Activated naive CD4-positive, alpha-beta T cell treated with Interleukin-2 at 50 U/mL for 16 hours (primary cell): ENCODE measurements at places on chromosomes 6 and 20.

DNA sequence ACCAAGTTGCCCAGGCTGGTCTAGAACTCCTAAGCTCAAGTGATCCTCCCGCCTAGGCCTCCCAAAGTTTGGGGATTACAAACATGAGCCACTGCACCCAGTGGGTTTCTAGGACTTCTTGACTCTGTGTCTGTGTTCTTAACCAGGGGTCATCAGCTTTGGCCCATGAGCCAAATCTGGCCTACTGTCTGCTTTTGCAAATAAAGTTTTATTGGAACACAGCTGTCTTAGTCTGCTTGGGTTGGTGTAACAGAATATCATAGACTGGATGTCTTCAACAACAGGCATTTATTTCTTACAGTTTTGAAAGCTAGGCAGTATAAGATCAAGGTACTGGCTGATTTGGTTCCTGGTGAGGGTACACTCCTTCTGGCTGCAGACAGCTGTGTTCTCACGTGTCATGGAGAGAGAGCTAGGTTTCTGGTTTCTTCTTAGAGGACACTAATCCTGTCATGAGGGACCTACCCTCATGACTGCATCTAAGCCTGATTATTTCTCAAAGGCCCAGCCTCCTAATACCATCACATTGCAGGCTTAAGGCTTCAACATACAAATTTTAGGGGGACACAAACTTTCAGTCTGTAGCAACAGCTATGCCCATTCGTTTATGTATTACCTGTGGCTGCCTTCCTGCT, 23.3 kb downstream of the ARFGEF2 start:
- DNase-seq: no peak

DNA sequence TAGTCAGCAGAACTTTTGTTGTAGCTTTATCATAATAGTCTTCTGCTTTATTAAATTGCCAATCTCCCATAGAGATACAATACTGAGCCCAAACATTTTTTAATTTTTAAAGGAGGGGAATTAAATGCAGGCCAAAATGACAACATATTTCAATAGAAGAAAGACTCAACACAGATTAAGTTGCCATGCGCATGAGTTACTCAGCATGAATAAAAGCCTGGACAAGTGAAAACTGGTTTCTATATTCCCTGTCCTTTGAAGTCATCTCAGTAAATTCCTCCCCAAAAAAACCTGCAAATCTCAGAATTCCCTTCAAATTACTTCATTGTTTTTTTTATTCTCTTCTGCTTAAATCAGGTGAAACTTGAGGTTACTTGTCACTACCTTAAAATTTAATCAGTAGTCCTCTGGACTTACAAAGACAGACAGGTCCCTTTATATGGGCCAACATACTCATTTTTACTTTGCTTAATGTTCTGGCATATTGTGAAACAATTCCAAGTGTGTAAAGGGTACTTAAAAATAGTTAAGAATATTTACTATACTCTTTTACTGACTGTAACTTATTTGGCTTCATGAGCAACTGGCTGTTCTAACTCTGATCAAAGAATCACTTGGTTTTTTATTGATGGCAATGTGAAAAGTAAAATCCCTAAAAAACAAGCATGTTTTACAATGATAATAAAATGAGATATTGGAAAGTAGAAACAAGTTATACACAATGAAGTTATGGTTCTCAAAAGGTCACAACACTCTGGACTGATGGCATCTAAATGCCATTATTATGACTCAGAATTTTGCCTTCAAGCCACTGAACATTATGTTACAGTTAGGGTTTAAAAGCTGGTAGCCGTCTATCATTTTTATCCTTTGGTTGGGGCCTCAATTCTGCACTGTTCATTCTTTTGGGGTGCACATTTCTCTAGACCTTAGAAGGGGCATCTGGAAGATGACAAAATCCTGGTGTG, 49.9 kb upstream of the COL21A1 start:
- DNase-seq: no peak

DNA sequence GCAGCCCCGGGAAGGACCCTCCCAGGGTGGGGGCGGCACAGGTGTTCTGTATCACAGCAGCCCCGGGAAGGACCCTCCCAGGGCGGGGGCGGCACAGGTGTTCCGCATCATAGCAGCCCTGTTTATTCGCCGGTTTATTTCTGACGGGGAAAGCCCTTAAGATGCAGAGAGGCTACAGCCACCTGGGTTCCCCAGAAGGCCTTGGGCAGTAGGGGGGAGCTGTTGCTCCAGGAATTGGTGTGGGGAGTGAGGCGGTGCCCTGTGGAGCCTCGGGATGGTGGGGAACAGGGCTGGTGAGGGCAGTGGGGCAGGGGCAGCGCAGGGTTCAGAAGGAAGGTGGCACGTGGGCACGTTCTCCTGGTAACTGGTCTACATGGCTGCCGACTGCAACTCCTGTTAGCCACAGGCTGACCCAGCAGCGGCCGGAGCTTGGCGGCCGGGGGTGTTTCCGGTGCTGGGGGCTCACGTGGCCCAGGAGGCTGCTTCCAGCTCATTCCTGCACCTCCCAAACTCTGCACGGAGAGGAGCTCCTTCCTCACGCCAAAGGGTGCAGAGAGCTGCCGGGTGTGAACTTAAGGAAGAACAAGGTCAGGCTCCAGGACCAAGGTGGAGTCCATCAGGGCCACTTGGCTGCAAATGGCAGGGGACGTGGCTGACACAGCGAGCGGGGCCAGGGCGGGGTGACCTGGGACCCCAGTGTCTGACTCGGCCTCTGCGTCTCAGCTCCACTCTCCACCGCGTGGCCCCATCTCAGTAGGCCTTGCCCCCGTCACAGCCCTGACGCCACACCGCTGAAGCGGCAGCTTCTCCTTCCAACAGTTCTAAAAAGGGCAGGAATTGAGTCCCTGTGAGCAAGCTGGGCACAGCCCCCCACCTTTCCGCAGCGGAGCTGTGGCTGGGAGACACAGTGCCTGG, 13.2 kb downstream of the SLCO4A1 start:
- DNase-seq: no peak

DNA sequence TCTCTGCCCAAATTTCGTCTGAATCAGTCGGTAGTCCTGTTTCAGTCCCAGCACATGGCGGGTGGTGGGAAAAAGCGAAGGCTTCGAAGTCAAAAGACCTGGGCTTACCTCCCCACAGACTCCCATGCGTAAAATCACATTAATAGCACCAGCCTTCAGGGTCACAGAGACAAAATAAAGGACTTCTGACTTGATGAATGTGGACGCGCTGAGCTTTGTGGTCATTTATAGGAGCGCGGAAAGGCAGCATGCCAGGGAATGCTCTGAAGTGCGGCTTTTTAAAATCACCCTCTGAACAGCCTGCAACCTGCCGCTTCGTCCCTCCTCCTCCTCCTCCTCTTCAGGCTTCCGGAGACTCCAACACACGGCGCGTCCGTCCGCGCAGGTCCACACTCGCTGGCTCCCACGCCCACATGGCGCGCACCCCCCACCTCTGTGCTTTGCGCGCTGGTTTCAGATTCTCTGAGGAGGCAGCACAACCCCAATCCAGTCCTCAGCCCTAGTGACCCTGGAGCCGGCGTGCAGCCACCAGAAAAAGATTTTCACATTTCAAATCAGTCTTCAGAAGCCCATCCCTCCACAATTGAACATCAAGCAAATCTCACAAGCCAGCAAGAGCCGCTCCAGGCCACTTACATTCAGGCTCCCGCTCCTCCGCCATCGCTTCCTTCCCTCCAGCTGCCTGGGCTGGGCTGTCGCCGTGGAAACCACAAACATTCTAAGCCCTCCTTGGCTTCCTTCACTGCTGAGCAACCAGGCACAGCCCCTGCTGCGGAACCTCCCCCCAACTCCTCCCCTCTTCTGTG, at the start of gene C6orf118:
Gene C6orf118, minus strand, starts transcription at position 680 of the 806 bp plus-strand sequence. Its CDS starts 19 bp downstream, at position 661.
- DNase-seq: no peak

- no peak for DNase-seq
Observed at GRCh38 chr6:114739656-114740055, 396.8 kb upstream of the HS3ST5 start.
